ENCODE measurements at places on chromosomes 4 and X.

DNA sequence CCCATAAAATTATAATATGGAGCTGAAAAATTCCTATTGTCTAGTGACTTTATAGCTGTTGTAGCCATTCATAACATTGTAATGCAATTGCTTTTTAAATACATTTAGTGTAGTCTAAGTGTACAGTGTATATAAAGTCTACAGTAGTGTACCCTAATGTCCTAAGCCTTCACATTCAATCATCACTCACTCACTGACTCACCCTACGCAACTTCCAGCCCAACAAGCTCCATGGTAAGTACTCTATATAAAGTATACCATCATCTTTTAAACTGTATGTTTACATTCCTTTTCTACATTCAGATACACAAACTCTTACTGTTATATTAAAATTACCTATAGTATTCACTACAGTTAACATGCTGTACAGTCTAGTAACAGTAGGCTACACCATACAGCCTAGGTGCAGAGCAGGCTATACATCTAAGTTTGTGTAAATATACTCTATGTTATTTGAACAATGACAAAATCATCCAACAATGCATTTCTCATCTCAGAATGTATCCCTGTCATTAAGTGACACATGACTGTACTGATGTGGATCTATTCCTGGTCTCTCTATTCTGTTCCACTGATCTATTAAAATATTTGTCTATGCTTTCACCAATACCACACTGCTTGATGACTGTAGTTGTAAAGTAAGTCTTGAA is 33.7 kb downstream of the CLOCK start:
- no peak for DNase-seq

GRCh38 chrX:38868941-38869401 is 67.7 kb downstream of the MID1IP1 start:
- no peak for DNase-seq

GRCh38 chrX:75301060-75301459 is 27.2 kb downstream of the UPRT start:
- DNase-seq = no peak

GRCh38 chr4:141571362-141571761 is 65.0 kb upstream of the IL15 start:
- no peak for DNase-seq

DNA sequence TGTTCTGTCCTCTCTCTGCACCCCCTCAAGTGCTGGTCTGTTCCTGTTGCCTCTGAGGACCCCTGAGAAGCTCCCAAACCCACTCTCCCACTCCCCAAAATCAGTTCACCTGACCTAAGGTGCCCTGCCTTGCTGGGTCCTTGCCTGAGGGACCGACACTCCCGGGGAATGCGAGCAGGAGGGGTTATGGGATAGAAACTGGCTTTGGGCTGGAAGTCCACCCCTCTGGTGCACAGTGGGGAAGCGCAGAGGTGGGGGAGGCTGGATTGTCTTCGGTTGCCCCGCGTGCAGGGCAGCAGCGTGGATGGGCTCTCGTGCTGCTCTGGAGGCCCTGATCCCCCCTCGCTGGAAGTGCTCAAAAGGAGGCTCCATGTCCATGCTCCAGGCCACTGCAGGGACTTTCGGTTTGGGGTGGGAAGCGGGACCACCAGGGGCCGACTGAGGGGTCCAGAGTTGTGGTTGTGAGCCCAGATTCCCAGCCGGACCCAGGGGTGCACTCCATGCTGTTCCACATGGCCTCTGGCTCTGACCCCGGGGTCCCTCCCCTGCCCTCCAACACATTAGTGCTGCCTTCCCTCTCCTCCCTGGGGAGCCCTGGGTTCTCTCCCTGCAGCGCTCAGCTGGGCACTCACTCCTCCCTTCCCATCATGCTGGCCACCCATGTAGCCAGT is 7.6 kb downstream of the SORCS2 start:
- no peak for DNase-seq

- no peak for DNase-seq
Measured at GRCh38 chrX:119708936-119709335, 16.0 kb upstream of the SEPTIN6 start.

GRCh38 chr4:123443401-123444289 is 47.0 kb downstream of the SPRY1 start:
- no peak for DNase-seq

- DNase-seq = no peak
Measured at GRCh38 chr4:122762520-122762919, 30.0 kb downstream of the BBS12 start.

GRCh38 chrX:15755091-15755490 is 17.0 kb downstream of the CA5B start:
- no peak for DNase-seq

GRCh38 chr4:170242471-170242870 is 152.7 kb upstream of the AADAT start:
- DNase-seq = no peak

Measured in NCI-H1417 treated with DMSO at 0.1 percent for 48 hours (cell line).